ENCODE measurements at places on chromosomes 2 and 18.
A peak's percentile ranks its signal among the peaks of the same experiment; 100 is the strongest.

DNA sequence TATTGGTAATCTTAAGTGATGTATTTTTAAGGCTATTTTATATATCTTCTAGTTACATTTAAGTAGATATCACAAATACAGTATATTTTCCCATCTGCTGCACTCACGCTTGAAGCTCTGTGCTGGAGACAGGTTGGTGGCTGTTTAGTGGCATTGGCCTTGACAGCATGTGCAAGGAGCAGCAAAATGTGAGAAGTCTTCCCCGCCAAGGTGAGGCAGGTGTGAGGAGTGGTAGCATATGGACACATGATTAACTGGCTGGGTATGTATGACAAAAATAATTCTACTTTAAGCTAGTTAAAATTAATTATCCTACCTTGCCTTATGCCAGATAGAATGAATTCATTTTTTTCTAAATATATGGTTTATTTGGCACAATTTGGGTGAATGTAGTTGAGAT lies 117.2 kb downstream of the CCDC102B start:
- no peak for DNase-seq

DNA sequence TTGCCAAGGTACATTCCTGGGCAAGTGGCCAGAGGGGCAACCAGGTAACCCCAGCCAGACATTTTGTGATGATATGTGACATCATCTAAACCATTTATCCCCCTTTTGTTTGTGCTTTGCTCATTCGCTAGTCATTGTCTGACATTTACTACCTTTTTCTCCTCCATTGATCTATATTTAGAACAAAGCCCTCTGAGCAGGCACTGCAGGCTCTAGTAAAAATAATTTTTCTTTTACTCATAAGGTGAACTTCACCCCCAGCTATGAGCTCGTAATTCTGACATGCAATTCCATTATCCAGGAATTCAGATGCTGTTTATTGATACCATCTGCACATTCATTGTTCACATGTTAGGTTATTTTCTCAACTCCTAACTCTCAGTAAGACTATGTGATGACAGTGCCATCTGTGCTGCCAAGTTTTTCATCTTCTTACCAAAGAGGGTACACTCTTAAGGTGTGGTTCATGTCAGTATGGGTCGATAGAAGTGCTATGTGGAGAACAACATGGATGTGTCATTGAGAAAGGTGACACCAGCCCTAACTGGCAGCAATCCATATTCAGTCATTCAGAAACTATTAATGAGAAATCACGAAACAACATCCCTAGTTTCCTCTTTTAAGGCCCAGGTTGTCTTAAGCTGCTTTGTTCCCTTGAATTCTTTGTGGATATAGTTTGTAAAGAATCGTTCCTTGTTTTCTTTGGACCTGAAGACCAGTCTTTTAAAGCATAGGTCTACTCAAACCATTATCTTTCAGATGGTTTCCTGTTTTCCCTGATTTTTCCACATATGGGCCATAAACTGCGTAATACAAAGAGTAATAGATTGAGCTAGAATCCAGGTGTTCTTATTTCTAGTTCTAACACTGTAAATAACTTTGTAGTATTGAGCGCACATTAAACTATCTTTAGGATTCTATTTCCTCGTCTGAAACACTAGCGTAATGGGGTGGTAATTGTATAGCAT lies 978.1 kb upstream of the CDH2 start:
- no peak for DNase-seq

- DNase-seq: no peak
Observed at GRCh38 chr18:58570360-58571064, 58.4 kb downstream of the ALPK2 start.

DNA sequence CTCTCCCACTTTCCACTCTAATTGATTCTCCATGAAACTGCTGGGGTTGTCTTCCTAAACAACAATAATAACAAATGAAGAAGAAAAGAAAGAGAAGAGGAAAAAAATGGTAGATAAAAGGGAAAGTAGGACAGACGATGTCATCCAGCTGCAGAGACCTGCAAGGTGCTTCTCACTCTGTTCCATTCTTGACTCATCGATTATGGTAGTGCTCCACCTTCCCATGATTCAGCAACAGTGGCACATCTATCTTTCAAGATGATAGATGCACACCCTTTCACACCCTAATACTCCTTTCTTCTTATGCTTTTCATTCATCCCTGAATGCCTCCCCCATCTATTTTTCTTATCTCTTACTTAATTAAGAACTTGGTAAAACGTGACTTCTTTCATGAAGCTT lies 610.2 kb downstream of the NR4A2 start:
- no peak for DNase-seq

GRCh38 chr18:65748321-65748720 lies 2.5 kb upstream of the CDH7 start:
- DNase-seq: no peak

- no peak for DNase-seq
Observed at GRCh38 chr2:8028981-8029380, 652.9 kb upstream of the ID2 start.

DNA sequence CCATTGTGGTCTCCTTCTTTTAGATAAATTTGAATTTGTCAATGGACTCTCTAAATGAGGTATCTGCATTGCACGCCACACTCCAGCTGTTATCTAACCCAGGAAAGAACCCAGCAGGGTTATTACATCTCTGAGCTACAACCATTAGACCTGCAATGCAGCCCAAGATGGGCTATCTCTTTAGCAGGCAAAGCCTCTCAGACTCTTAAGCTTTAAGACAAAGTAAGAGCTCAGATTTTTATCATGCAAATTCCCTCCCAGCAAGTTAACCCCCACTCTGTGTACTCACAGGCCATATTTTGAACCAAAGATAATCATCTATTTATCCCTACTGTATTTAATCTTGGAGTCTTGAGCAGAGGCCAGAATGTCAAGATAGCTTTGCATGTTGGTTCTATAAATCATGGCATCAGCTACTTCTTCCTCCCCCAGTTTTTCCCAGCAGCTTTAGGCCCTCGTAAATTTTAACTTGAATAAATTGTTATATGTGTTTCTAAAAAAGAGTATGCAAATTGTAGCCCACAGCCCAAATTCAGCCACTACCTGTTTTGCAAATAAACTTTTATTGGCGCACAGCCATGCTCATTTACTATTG lies 273.7 kb upstream of the PKDCC start:
- no peak for DNase-seq

GRCh38 chr2:190576573-190576972 lies 42.1 kb upstream of the NEMP2 start:
- no peak for DNase-seq

- DNase-seq: no peak
Observed at GRCh38 chr2:241865416-241865956, 4.0 kb upstream of the RTP5 start.

DNA sequence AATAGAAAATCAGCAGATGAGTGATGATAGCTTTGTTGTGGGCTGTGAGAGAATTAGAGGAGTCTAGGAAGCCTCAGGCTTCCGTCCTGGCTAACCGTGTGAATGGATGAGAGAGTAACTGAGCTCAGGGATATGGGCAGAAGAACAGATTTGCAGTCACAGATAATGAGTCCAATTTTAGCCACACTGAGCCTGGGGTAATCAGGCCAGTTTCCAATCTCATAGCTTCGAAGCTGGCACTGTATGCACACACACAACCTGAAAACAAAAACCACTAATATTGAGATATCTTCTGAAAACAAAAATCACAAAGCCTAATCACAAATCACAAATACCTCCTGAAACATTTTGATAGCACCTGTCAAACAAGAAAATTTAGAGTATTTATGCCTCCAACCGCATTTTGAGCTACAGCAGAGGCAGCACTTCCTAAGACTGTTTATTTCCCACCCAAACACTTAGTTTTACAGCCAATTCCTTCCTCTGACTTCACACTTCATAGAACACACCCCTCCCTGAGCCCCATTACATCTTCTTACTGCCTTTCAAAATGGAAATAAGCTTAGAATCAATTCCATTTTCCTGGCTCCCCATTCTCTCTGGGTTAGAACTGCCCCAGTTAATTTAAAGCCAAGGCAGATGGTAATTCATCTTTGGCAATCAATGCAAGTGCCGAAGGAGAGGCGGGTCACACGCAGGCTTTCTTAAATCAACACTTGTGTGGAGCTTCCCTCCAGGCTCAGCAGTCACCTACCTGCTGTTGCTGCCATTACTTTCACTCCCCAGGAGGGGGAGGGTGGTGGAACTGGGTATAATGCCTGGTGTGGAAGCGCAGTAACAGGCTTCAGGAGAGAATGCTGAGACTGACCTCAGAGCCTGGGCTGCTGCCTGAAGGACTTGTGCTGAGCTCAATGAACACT lies 18.9 kb downstream of the TTR start:
- DNase-seq: no peak

GRCh38 chr2:8306530-8307351 lies 375.1 kb upstream of the ID2 start:
- DNase-seq: no peak

- DNase-seq: no peak
Observed at GRCh38 chr2:174776675-174777074, 12.4 kb upstream of the CHRNA1 start.

DNA sequence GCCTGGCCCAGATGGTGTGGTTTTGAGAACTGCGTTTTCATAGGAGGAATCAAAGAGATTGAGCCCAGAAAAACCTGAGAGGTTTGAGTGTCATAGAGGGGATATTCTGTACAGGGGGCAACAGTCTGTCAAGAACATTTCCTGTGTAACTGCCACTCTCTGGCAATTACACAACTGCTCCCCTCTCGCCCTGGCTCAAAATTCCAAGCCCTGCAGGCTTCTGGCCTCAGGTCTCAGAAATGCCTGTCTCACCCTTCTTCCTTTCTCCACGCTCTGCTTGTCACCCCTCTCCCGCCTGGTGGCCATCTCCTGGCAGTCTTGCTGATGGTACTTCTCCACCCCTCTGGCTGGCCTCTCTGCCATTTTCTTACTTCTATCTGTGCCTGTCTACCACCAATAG lies 4.0 kb downstream of the VAMP5 start:
- DNase-seq: no peak

DNA sequence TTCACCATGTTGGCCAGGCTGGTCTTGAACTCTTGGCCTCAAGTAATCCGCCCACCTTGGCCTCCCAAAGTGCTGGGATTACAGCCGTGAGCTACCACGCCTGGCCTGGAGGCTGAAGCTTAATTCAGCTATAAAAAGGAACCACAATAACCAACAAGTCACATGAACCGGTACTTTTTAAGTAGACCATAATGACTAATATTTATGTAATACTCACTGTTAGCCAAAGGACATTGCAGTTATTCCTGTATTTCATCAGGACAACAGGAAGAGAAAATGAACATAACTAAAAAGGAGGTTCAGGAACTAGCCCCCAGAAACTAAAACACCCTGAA lies 49.0 kb upstream of the TMEM87B start:
- DNase-seq: no peak

DNA sequence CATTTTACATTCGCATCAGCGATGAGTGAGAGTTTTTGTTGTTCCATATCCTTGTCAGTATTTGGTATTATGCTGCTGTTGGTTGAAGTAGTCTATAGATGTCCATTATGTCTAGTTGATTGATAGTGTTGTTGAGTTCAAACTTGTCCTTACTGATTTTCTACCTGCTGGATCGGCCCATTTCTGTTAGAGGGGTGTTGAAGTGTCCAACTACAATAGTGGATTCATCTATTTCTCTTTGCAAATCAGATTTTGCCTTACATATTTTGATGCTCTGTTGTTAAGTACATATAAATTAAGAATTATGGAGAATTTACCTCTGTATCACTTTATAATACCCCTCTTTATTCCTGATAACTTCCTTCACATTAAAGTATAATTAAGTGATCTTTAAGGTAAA lies 8.7 kb downstream of the SPOPL start:
- no peak for DNase-seq

DNA sequence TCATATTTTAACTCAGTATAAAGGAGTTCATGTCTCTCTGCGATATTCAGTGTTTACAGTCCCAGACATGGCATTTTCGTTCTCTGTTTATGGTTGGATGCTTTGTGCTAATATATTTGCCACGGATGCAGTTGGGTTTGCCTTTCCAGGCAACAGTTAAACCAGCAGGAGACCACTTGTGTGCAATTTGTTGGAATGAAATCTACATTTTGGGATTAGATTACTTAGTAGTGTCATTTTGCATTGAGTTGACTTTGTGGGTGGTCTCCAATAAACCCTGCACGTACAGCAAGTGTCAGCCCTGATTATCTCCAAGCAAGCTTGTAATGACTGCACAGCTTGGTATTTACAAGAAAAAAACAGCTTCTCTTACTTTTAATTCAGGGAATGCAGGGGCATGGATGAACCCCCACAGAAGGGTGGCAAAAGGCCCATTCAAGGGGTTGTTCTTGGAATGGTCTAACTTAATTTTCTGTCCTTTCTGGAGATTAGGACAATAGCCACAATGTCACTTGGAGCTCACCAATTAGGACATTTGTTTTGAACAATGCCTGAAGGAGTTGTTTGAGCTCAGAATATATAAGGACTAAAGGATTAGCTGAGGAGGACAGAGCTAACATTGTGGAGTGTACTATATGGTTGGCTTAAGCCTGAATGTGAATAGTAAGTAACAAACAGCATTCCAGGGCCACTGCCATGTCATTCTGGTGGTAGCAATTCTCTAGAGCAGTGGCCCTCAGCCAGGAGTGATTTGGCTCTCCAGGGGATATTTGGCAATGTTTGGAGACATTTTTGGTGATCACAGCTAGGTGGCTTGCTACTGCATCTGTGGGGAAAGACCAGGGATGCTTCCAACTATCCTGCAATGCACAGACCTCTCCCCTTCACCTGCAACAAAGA lies 121.5 kb downstream of the SLC4A3 start:
- no peak for DNase-seq

DNA sequence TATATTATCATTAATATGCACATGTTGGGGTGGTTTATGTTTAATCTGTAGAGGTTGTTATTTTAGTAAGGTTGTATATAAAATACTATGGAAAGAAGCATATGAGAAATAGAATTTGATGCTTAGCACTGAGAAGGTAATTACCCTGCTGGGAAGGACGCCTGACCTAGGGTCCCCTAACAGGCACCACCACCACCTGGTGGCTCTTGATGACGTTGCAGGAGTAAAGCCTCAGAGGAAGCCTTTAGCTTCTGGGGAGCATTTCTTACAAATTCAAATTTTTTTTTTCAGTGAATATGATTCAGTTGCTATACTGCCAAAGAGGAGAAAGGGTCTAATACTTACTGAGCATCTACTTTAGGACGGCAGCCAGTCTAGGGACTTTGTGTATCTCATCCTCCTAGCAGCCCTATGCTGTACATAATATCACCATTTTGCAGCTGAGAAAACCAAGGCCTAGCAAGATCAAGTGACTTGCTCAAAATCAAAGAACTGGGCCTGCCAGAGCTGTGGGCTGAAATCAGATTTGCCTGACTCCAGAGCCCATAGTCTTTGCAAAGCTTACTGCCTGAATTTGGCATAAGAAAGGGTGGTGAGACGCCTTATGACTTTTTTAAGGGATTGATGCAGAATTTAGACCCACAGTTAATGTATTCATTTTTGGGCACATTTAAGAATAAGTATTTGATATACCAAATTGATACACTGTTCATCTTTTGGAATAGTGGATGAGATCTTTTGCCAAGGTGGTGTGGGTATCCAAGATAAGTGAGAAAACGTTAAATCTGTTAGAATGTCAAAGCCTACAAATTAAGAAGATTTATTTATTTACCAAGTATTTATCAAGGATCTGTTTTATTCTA lies 78.8 kb upstream of the GAREM1 start:
- DNase-seq: no peak

- DNase-seq: peak; percentile 36
Observed at GRCh38 chr2:219155054-219155644, 5.5 kb downstream of the NHEJ1 start.

GRCh38 chr2:159175927-159176326 lies 110.6 kb downstream of the WDSUB1 start:
- no peak for DNase-seq

All from T-helper 2 cell (primary cell).